Stimulated activated CD4-positive, alpha-beta T cell treated with anti-CD3 and anti-CD28 coated beads, Interleukin-1b, Interleukin-23, amount 100 ng/mL, for 48 hours (primary cell): ENCODE measurements at places on chromosomes 7 and 10.

GRCh38 chr10:87585565-87586514 is 73.8 kb upstream of the PAPSS2 start:
- no peak for DNase-seq

DNA sequence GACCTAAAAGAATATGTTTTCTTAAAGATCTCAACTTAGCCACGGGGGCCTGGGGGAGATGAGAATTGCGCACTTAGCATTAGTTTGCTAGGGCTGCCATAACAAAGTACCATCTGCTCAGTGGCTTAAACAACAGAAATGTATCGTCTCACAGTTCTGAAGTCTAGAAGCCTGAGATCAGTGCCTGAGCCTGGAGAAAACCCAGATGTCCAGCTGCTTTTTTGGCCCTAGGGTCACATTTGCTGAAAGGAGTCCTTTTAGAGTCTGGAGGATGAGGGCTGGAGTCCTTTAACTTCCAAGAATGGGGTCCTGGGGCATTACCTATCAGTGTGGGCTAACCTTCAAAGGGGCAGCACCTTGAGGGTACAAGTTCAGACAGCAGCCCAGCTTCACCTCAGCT is 48.2 kb downstream of the SMURF1 start:
- no peak for DNase-seq

GRCh38 chr10:8052341-8052955 is 2.0 kb upstream of the GATA3 start:
- DNase-seq: no peak

DNA sequence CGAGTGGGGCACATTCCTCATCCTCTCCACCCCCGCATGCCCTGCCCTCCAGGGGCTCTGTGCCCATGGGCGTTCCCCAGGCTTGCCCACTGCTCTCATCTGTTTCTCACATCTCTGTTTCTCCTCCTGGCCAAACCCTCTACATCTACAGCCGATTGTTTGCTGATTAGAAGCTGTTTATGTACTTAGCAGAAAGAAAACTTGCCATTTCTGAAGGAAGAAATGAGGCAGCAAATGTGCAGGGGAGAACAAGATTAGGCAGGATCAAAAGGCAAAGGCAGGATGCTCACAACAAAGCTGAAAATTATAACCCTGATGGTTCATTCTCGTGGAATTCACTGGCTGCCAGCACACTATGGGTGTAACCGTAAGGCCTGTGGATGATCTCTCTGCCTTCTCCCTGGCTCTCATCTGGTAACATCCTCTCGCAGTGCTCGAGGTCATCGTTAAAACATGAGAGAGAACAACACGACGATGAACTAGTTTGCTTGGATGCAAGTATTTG is 111.6 kb upstream of the KLF14 start:
- no peak for DNase-seq

DNA sequence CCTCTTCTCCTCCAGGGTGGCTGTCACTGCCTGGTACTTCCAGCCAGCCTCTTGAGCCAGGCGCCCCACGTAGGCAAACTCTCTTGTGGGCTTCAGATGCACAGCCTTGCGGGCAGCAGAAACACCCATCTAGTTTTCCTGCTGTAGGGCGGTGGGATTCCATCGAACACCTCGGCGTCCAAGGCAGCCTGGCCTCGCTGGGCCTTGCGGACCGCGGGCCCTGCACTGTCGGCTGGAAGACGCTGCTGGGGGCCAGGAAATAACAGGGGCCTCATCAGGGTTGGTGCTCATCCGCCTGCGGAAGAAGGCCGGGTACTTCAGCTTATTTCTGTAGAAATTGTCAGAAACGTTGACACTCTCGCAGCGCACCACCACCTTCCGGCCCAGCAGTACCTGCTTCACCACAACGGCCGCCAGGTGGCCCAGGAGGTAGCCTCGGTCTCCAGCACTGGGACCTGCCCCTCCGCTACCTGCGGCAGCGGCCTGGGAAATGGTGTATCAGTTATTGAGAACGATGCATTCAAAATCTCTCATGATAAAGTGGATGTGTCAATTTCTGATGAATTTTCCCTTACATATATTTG is 61.1 kb downstream of the WDFY4 start:
- no peak for DNase-seq

- DNase-seq: no peak
Measured at GRCh38 chr7:88132725-88133124, 87.1 kb downstream of the SRI start.

DNA sequence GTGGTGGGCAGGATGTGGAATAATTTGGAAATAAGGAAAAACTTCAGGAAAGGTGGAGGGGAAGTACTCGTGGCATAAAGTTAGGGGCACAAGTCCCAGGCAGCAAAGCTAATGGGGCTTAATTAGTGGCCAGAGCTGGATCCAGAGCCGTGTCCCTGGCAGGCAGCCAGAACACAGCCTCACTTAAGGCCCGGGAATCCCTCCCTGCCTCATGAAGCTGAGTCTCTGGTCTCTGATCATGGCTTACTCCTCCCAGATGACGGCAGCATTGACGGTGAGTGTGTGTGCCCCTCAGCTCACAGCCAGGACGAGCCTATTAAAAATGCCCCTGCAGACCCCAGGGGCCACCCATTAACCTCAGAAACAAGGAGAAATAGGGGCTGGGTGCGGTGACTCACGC is 48.2 kb upstream of the NPTX2 start:
- no peak for DNase-seq

DNA sequence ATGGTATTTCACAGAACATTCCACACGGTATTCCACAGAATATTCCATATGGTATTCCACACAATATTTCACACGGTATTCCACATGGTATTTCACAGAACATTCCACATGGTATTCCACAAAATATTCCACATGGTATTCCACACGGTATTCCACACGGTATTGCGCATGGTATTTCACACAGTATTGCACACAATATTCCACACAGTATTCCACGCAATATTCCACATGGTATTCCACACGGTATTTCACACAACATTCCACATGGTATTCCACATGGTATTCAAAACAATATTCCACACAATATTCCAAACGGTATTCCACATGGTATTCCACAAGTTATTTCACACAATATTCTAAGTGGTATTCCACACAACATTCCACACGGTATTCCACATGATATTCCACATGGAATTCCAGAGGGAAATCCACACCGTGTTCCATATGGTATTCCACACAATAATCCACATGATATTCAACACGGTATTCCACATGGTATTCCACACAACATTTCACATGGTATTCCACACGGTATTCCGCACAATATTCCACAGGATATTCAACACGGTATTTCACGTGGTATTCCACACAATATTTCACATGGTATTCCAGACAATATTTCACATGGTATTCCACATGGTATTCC is 136.7 kb upstream of the CHST15 start:
- no peak for DNase-seq

- DNase-seq: no peak
Measured at GRCh38 chr10:61140765-61141392, 196.9 kb upstream of the RHOBTB1 start.

GRCh38 chr10:111203615-111204014 is 126.8 kb downstream of the ADRA2A start:
- DNase-seq: no peak

DNA sequence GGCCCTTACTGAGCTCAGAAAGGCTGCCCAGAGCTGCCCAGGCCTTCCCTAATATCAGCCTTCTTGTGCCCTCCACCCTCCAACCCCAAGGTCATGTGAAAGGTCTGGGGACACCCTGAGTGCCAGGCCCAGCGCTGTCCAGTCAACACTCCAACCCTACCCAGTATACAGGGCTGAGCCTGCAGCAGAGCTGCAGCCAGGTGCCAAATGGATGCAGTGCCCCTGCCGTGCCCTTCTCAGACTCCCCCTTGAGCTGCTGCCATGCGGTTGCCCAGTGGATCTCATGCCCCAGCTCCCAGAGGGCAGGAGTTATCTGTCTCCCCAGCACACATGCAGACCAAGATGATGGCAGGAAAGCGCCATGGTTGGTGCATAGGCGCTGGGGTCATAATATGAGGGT is 61.5 kb downstream of the ZMIZ1 start:
- no peak for DNase-seq

DNA sequence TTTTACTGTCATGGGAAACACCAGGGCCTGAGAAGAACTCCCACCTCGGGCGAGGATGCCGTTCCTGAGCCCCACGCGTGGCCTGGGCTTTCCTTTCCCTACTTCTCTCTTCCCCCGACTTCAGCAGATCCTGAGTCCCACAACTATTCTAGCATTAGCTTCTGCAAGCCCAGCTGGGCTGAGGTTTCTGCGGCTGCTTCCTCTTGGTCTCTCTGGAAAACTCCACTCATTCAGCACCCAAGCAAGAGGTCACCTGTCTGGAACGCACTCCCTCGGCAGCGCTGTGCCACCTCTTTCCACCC is 761 bp upstream of the DOCK1 start:
- no peak for DNase-seq

DNA sequence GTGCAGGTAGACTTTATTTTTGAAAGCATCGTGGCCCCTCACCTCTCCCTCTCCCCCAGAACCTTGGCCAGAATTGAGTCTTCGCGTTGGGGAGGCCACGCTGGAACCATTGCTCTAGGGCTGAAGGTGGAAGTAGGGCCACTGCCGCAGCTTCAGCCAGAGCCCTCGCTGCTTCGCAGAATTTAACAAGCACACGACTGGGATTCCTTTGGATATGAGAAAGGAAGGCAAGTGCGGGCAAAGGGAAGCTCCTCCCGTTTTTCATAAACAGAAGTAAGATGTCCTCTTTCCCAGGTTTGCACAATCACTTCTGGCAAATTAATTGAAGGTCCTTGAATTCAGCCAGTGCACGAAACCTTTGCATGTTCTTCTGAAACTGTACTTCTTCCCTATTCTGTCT is 168.1 kb downstream of the CCDC3 start:
- no peak for DNase-seq

- DNase-seq: no peak
Measured at GRCh38 chr10:130560116-130560515, 423.9 kb downstream of the GLRX3 start.

DNA sequence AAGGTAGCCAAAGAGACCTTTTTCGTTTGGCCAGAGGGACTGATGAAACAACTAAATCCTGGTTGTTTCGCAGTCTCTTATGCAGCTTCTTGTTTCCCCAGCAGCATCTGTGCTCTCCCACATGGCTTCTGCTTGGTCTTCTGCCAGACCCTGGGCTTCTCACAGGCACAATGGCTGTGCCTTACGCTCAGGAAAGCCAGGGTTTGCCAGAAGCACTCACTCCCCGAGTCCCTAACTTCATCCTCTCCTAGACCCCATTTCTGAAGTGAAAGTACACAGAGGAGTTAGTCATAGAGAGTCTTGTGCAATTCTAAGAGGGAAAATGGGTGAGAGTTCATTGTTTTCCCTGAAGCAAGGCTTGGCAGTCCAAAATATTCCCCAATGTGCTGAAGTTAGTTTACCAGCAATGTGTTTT is 121.7 kb downstream of the EVX1 start:
- DNase-seq: no peak

DNA sequence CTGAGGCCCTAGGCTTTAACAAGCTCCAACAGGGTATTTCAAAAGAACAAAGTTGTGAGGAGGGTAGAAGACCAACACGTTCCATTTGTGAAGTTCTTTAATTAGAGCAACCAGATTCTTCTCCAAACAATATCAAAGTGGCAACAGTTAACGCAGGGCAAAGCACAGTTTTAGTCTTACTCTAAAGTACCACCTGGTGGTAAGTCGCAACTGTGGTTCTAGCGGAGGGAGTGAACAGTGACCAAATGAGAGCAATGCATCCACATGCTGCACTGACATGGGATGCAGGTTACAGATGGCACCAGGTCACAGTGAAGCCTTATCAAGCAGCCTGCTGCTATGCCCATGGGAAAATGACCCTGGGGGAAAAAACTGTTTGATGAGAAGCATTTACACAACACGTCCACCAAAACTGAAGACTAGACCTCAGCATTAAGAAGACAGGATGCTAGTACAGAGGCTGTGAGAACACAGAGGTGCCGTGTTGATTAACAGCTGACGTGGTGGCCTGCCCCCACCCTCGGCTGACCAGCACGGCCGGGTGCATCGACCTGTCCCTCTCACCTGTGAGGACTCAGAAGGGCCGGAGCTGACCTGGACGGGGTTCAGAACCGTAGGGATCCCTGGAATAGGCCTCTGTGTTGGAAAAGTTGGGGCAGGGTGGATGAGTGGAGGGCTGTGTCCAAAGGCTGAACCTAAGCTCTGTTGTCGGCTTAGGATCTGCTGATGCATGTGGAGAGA is 211.2 kb downstream of the GLI3 start:
- DNase-seq: no peak

GRCh38 chr10:118950190-118950680 is 79.3 kb upstream of the NANOS1 start:
- DNase-seq: no peak

- DNase-seq: peak; percentile 80
Measured at GRCh38 chr7:100563809-100564400, 9.8 kb downstream of the SAP25 start.

GRCh38 chr7:88429382-88429781 is 122.7 kb upstream of the STEAP4 start:
- no peak for DNase-seq

DNA sequence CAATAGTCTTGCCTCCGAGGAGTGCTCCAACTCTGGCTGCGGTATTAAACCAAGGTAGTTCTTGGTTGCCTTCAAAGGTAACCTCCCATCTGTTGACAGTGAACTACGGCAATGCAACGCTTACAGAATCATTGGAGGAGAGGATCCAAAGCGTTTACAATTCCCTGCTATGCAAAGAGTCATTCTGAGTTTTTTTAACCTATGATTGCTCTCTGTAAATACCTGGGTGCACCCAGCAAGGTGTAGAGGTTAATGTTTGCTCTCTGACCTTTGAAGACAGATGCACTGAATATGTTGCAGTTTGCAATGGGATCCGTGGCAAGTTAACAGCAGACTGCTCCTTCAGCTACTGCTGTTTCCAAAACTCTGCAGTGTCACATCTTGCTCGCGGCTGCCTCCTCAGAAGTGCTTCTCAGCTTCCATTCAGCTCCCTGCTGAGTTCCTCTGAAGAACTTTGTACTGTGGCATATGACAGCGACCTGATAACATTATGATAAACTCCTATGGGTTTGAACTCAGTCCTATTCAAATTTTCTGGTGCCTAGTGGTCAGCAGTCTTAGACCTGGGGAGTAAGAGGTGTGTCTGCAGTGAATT is 29.0 kb downstream of the KIAA1217 start:
- no peak for DNase-seq

- no peak for DNase-seq
Measured at GRCh38 chr7:91286432-91286831, 22.2 kb downstream of the FZD1 start.

DNA sequence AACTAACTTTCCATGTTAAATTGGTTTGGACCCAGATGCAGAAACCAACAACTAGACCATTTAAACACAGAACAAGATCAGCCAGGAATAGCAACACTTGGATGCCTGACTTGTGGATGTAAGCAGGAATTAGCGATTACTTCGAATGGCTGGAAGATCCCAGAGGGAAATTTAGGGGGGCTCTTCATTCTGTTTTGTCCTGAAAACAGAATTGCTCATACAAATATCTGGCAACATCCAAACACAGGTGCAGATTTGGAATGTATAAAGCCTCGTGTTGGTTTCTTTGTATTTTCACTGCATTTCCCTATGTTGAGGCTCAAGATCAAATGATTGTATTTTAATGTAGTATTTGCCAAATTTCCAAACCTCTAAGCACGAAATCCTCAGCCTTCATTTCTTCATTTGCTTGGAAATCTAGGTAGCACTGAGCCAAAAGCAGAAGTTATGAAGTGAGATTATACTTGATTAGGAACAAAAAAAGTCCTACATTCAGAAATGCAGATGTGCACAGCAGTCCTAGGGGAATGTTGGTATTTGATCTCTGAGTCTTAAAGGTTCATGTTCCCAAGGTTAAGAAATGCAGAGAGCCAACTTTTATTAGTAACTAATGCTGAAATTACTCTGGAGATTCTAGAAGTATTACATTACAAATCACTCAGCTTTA is 248.7 kb upstream of the TCF7L2 start:
- no peak for DNase-seq
